T47D (cell line): ENCODE measurements at places on chromosomes 6 and 20.

DNA sequence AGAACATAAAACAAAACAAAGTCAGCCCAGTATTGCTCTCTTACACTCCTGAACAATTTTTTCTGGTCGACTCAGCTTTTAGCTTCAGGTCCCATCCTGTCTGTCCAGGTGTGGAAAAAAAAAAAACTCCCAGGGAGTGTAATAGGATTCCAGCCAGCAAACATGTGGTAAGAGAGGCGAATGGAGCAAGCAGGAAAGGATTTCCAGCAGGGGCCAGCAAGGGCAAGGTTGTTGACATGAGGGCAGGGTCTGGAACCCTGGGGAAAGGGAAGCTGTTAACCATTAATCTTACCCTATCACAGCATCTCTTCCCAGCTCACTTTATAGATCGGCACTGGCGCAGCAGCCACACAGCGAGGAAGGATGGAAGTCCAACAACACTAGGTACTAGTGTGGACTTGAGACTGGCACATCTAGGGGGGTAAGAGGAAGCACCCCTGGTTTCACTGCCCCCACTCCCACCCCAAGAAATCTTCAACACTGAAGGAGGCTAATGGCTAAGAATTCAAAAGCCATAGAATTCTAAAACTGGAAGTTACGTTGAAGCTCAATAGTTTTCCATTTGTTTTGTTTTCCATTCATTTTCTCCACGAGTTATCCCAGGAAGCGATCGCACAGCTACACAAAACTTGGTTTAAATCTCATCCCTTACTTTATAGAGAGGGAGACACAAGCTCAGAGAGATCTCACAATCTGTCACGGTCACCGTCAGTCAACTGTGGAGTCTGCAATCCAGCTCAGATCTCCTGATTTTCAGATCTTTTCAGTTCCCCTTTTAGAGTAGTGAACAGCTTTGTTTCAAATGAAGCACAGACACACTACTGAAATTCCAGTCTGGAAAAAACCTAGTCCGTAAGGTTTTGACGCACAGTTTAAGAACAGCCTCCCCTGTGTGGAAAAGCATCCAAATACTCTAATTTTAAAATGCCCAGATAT is 53.3 kb downstream of the SLC22A23 start:
- DNase-seq: no peak

- no peak for DNase-seq
These were observed 13.6 kb upstream of the DBNDD2 start for GRCh38 chr20:45394221-45395113.

GRCh38 chr6:124445581-124445980 is 516.7 kb upstream of the RNF217 start:
- no peak for DNase-seq

- no peak for DNase-seq
These were observed 136.4 kb upstream of the PTPN1 start for GRCh38 chr20:50373674-50374286.
